ENCODE measurements at places on chromosomes 4 and X.

DNA sequence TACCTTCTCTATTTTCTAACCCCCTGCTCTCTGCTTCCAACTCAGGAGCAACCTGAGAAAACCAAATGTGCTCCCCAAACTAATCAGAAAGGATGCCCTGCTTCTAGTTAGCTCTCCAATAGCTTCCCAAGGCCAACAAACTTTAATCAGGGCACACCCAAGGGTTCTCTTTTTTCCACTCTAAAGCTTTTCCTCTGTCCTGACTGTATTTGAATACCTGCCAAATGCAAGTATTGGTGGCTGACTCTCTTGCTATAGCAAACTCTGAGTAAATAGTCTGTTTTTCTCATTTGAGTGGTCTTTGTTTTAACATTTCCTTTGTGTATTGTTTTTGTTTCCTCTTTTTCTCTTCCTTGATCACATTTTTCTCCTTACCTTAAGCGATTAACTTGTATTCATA lies 52.5 kb downstream of the GBA3 start:
- DNase-seq: no peak

GRCh38 chrX:19827088-19827487 lies 60.3 kb downstream of the SH3KBP1 start:
- DNase-seq: no peak

- DNase-seq: no peak
Observed at GRCh38 chr4:139817657-139818452, 152.2 kb downstream of the MGST2 start.

GRCh38 chr4:103201724-103202123 lies 3.6 kb upstream of the CENPE start:
- DNase-seq: no peak

DNA sequence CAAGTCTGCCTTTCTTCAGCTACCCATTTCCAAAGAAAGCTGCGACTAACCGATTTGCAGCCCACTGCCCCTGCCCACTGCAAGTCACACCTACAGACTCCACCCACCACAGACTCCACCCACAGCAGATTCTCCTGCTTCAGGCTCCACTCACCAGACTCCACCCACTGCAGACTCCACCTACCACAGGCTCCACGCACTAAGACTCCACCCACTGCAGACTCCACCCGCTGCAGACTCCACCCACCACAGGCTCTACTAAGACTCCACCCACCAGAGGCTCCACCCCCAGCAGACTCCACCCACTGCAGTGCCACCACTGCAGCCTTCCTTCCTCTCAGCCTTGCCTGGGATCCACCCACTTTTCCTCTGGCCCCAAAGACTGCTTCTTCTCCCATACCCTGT lies 41.3 kb downstream of the ABLIM2 start:
- no peak for DNase-seq

All from fibroblast of skin of abdomen (primary cell).